SK-N-SH (cell line): ENCODE measurements at places on chromosomes 4 and X. TPM values are rescaled to one million over a fixed set of nuclear protein-coding genes. Genes with fewer than 3 reads are reported as not detected.

DNA sequence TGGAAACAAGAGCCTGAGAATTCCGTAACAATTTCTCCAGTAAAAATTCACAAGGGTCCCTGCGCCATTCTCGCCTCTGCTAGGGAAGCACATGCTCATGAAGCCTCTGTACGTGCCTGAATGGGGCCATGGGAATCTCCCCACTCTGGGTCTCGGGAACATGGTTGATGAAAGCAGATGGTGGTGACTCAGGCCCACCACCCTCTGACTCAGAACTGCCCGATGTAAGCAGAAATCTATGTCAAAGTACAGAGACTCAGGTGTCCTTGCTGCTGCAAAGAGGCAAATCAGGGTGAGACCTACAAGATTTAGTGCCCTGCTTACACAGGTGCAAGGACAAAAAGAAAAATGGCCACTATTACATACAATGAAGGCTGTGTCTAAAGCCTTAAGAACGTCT, 65.0 kb downstream of the SCD5 start:
- DNase-seq, result no peak
- no peak overlapping the region for H3K27ac ChIP-seq
- H3K4me3 ChIP-seq, result no peak overlapping the region
- no peaks in the 10 kb centered on the region for H3K27me3 ChIP-seq

DNA sequence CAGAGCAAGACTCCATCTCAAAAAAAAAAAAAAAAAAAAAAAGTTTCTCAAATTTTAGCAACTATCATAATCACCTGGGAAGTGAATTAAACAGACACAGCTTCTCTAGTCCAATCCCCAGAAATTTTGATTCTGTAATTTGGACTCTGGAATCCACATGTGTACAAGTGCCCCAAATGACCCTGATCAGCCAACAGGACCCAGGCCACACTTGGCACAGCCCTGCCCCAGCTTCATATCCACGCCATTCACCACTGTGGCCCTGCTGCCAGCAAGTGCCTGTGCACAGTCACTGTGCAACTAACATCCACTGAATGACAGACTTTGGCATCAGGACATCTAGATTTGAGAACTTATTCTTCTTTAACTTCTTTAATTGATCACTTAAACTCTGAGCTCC, 14.1 kb upstream of the CXCL13 start:
- H3K27ac ChIP-seq, result no peak overlapping the region
- DNase-seq, result no peak
- H3K27me3 ChIP-seq, result peaks cover 34% of the 10 kb centered on the region; the same call in 1 of the 2 replicates
- H3K4me3 ChIP-seq, result no peak overlapping the region
- H3K4me1 ChIP-seq, result no peaks in the 10 kb centered on the region
- H3K36me3 ChIP-seq, result no peaks in the 10 kb centered on the region

GRCh38 chrX:137032341-137032694, 1.5 kb downstream of the GPR101 start:
- H3K4me1 ChIP-seq, result no peaks in the 10 kb centered on the region
- no peak overlapping the region for H3K27ac ChIP-seq
- DNase-seq, result no peak
- no peaks in the 10 kb centered on the region for H3K36me3 ChIP-seq
- H3K4me3 ChIP-seq, result peak overlapping the region; percentile 37

DNA sequence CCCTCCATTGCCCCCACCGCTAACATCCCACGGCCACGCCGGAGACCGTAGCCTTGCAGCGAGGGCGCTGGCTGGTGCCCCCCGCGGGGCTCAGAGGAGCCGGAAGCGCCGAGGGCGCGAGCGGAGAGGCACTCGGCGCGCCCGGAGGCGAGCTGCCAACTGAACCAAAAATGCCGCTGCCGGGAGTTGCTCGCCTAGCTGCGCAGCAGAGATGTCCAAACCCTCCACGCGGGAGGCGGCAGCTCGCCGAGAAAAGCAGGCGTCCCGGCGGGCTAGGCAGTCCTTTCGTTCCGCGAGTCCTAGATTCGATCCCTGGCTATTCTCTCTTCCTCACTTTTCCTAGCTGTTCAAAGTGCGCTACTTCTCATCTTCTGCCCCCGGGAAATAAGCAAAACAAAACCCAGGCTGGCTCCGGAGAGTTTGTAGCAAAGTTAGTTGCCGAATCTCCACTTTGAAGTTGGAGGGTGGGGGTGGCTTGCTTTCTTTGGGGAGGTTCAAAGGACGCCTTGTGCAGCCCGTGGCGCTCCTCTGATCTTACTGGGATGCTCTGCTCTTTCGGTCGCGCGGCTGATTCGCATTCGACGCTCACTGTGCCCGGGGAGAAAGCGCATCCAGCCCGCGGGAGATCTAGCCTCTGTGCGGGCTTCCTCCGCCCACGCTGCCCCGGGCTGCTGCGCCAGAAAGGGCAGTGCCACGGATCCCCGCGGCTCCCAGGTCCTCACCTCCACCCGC, 723 bp downstream of the NKX6-1 start:
- DNase-seq, result peak; percentile 46
- H3K36me3 ChIP-seq, result no peaks in the 10 kb centered on the region
- peak overlapping the region; percentile 62 for H3K4me3 ChIP-seq
- H3K27me3 ChIP-seq, result peaks cover 100% of the 10 kb centered on the region
- H3K27ac ChIP-seq, result no peak overlapping the region

DNA sequence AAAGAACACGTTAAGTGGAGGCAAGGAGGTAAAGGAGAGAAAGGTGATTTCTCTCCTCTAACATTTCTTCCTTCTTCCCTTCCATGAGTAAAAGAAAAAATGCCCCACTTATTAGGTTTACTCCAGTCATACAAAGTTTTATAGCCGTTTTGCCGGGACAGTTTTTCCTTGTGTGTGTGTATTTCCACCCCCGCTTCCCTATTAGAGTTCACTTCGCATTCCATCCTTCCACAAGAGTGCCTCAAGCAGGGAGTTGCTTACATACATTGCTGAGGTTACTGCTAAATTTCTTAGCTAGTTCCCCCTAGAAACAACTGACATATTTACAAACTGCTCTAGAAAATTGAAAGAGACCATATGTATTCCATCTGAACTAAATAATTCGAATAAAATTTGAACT, 45.2 kb upstream of the BMP15 start:
- DNase-seq, result no peak
- no peaks in the 10 kb centered on the region for H3K36me3 ChIP-seq
- no peak overlapping the region for H3K27ac ChIP-seq
- no peak overlapping the region for H3K4me3 ChIP-seq
- H3K27me3 ChIP-seq, result 0 out of 2 replicates have a peak, but pooled peaks cover 4% of the 10 kb centered on the region
- no peaks in the 10 kb centered on the region for H3K4me1 ChIP-seq

- H3K36me3 ChIP-seq, result no peaks in the 10 kb centered on the region
- H3K27ac ChIP-seq, result no peak overlapping the region
- DNase-seq, result no peak
- no peaks in the 10 kb centered on the region for H3K27me3 ChIP-seq
Observed at GRCh38 chrX:12570859-12571501, 220.2 kb upstream of the PRPS2 start.

GRCh38 chr4:141107927-141108326, 25.3 kb downstream of the RNF150 start:
- H3K4me1 ChIP-seq, result no peaks in the 10 kb centered on the region
- no peaks in the 10 kb centered on the region for H3K27me3 ChIP-seq
- no peak overlapping the region for H3K27ac ChIP-seq

- peaks cover 11% of the 10 kb centered on the region; the same call in 1 of the 2 replicates for H3K27me3 ChIP-seq
- H3K36me3 ChIP-seq, result no peaks in the 10 kb centered on the region
- no peak overlapping the region for H3K27ac ChIP-seq
- no peaks in the 10 kb centered on the region for H3K4me1 ChIP-seq
Observed at GRCh38 chr4:83664071-83664470, 128.2 kb downstream of the GPAT3 start.

DNA sequence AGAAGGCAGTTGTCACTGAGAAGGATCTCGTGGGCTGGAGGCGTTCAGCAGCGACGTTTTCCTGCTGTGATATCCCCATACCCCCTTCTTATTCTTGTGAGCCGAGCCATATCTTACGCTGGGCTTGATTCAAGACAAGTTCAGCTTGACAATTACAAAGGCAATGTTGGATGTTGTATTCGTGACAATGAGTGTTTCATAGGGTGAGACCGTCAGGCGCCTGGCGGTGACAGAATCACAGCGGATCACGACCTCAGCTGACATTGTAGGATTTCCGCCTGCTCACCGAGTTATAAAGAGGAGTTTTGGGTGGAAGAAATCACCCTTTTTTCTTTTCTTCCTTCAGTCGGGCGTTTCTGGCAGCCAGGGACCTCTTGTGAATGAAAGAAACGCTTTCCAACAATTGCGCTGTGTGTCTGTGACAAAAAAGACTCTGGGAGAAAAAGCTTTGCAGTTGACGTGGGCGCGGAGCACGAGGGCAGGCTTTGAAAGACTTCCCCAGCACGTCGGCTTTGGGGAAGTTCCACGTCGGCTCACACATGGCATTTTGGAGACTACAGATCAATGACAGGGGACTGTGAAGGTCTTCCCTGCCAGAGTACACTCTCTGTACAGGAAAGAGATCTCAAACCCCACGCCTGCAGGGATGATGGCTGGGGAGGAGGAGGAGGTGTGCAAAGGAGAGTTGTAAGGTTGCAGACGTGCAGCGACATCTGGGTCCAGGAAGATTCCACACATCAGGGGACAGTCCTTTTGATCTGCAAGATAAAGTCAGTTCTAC, 135.4 kb downstream of the CRLF2 start:
- H3K27ac ChIP-seq, result no peak overlapping the region
- no peak overlapping the region for H3K4me3 ChIP-seq
- H3K27me3 ChIP-seq, result peaks cover 4% of the 10 kb centered on the region; the same call in 1 of the 2 replicates

DNA sequence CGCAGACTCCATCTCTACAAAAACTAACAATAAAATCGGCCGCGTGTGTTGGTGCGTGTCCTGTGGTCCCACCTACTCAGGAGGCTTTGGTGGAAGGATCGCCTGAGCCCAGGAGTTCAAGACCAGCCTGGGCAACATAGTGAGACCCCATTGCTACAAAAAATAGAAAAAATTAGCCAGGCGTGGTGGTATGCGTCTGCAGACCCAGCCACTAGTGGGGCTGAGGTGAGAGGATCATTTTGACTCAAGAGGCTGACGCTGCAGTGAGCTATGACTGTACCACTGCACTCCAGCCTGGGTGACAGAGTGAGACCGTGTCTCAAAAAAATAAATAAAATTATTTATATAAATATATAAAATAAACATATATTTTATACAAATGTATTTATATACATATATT, 22.3 kb downstream of the ASMTL start:
- no peak for DNase-seq
- H3K4me1 ChIP-seq, result no peaks in the 10 kb centered on the region
- peaks cover 12% of the 10 kb centered on the region for H3K36me3 ChIP-seq
- no peak overlapping the region for H3K27ac ChIP-seq

DNA sequence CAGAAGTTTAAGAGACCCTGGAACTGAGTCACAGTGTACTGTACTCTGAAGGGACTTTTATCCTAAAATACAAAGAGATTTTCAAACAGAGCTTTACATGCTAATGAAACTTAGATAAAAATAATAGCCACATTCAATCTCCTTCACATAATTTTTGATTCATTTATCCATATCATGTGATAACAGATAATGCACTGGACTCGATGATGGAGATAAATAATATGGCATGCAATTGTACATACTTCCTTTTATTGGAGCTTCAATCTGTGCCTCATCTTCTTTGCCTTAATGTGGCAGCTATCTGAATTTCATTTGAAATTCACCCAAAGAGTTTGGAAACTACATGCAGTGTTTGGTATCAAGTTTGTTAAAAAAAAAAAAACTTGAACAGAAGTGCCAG, 390.6 kb downstream of the CFAP47 start:
- H3K4me3 ChIP-seq, result no peak overlapping the region
- no peak overlapping the region for H3K27ac ChIP-seq
- no peaks in the 10 kb centered on the region for H3K4me1 ChIP-seq
- H3K36me3 ChIP-seq, result no peaks in the 10 kb centered on the region
- DNase-seq, result no peak
- no peaks in the 10 kb centered on the region for H3K27me3 ChIP-seq

DNA sequence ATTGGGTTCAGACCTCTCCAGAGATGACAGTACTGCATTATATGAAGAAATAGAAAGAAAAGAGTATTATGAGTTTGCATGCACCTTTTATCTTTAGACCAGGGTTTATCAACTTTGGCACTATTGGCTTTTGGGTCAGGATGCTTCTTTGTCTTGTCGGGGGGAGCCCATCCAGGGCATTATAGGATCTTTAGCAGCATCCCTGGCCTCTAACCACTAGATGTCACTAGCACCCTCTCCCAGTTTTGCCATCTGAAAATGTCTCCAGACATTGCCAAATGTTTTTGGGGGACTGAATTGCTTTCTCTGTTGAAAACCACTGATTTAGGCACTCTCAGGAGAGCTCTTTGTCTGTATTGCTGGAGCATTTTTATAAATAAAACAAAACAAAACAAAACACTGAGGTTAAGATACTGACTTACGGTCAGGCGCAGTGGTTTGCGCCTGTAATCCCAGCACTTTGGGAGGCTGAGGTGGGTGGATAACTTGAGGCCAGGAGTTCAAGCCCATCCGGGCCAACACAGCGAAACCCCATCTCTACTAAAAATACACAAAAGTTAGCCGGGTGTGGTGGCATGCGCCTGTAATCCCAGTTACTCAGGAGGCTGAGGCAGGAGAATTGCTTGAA, 23.6 kb downstream of the CA5B start:
- no peak overlapping the region for H3K27ac ChIP-seq
- no peaks in the 10 kb centered on the region for H3K4me1 ChIP-seq
- H3K27me3 ChIP-seq, result no peaks in the 10 kb centered on the region

- no peak for DNase-seq
- no peaks in the 10 kb centered on the region; the same call in 1 of the 2 replicates for H3K36me3 ChIP-seq
- H3K27me3 ChIP-seq, result peaks cover 9% of the 10 kb centered on the region; the same call in 1 of the 2 replicates
- peaks cover 6% of the 10 kb centered on the region; the same call in 1 of the 2 replicates for H3K4me1 ChIP-seq
- no peak overlapping the region for H3K27ac ChIP-seq
- no peak overlapping the region for H3K4me3 ChIP-seq
Observed at GRCh38 chrX:154004315-154004714, 15.4 kb downstream of the IRAK1 start.

DNA sequence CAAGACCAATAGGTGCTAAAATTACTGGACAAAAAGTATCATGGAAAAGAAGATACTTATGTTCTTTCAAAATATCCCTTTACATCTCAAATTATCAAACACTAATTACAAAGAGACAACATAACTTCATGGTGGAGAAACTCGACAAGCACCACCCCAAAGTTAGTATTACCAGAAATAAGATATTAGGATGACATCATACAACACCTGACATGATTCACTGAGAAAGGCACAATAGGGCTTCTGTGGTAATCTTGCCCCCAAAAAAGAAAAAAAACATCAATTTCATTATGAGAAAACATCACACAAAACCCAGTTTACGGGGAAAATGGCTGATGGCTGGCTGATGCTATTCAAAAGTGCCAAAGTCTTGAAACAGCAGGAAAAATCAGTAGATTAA, 1781.7 kb upstream of the PCDH10 start:
- DNase-seq, result no peak
- no peaks in the 10 kb centered on the region for H3K36me3 ChIP-seq
- no peaks in the 10 kb centered on the region for H3K27me3 ChIP-seq
- no peak overlapping the region for H3K27ac ChIP-seq
- no peak overlapping the region for H3K4me3 ChIP-seq
- H3K4me1 ChIP-seq, result no peaks in the 10 kb centered on the region

STK32B gene
- 0.06 and 0.20 TPM in 2 replicates for polyA plus RNA-seq

ZNF674 gene
- 2.3 and 4.3 TPM in 2 replicates for polyA plus RNA-seq

TEX11 gene
- polyA plus RNA-seq, result not detected in 2 replicates

MAGEA11 gene
- polyA plus RNA-seq, result 0.03 and 0.06 TPM in 2 replicates

ARMCX2 gene
- polyA plus RNA-seq, result 32.9 and 38.1 TPM in 2 replicates

DCLK2 gene
- polyA plus RNA-seq, result 10.0 and 10.1 TPM in 2 replicates

BTC gene
- not detected in 2 replicates for polyA plus RNA-seq

CCNB3 gene
- 0.28 and 1.8 TPM in 2 replicates for polyA plus RNA-seq
